ENCODE measurements at places on chromosomes 1 and 21. TPM values are rescaled to one million over a fixed set of nuclear protein-coding genes. Genes with fewer than 3 reads are reported as not detected.

- no peaks in the 10 kb centered on the region for H3K36me3 ChIP-seq
- H3K4me3 ChIP-seq, result no peak overlapping the region
- no peak overlapping the region for H3K27ac ChIP-seq
- peaks cover 10% of the 10 kb centered on the region for H3K4me1 ChIP-seq
- DNase-seq, result no peak
Measured at GRCh38 chr1:211695135-211695816, 19.9 kb upstream of the NEK2 start.

- H3K4me3 ChIP-seq, result no peak overlapping the region
- no peaks in the 10 kb centered on the region for H3K4me1 ChIP-seq
- no peak overlapping the region for H3K27ac ChIP-seq
- H3K36me3 ChIP-seq, result no peaks in the 10 kb centered on the region
Measured at GRCh38 chr1:188782220-188782841, 1695.3 kb downstream of the BRINP3 start.

Gene PIAS3
- total RNA-seq, result 25.3 TPM

Gene PCP4
- 82.0 TPM for total RNA-seq

Gene ASTN1
- total RNA-seq, result 2.2 TPM

GRCh38 chr21:26096494-26097371 lies 73.8 kb downstream of the APP start:
- no peak for DNase-seq
- no peaks in the 10 kb centered on the region for H3K36me3 ChIP-seq
- no peaks in the 10 kb centered on the region for H3K27me3 ChIP-seq
- peaks cover 9% of the 10 kb centered on the region for H3K4me1 ChIP-seq
- no peak overlapping the region for H3K27ac ChIP-seq

GRCh38 chr1:82392946-82393345 lies 592.2 kb downstream of the ADGRL2 start:
- no peaks in the 10 kb centered on the region for H3K4me1 ChIP-seq
- no peak overlapping the region for H3K4me3 ChIP-seq
- H3K27me3 ChIP-seq, result no peaks in the 10 kb centered on the region
- no peak for DNase-seq

Gene CLEC20A
- not detected for total RNA-seq

GRCh38 chr1:91655912-91656449 lies 155.3 kb downstream of the CDC7 start:
- H3K27ac ChIP-seq, result no peak overlapping the region
- no peak for DNase-seq
- H3K4me1 ChIP-seq, result peaks cover 13% of the 10 kb centered on the region
- H3K36me3 ChIP-seq, result no peaks in the 10 kb centered on the region
- no peak overlapping the region for H3K4me3 ChIP-seq
- no peaks in the 10 kb centered on the region for H3K27me3 ChIP-seq

- H3K4me1 ChIP-seq, result no peaks in the 10 kb centered on the region
- H3K4me3 ChIP-seq, result no peak overlapping the region
- no peak for DNase-seq
- H3K27ac ChIP-seq, result no peak overlapping the region
- no peaks in the 10 kb centered on the region for H3K36me3 ChIP-seq
- H3K27me3 ChIP-seq, result no peaks in the 10 kb centered on the region
Measured at GRCh38 chr1:171904778-171905450, 63.6 kb downstream of the DNM3 start.

DNA sequence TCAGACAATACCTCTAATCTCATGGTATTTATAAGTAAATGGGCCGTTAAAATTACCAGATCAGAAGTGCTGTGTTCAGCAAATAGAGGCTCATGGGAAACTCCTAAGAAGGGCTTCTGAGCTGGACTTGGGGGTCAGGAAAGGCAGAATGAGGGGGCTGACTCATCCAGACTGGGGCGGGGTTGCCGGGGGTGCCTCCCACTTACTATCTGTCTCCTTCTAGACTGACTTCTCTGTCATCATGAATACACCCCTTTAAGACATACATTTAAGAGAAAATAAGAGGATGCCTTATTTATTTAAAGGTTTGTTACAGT lies 96.0 kb upstream of the ERRFI1 start:
- DNase-seq, result no peak
- no peaks in the 10 kb centered on the region for H3K36me3 ChIP-seq
- H3K4me3 ChIP-seq, result no peak overlapping the region

DNA sequence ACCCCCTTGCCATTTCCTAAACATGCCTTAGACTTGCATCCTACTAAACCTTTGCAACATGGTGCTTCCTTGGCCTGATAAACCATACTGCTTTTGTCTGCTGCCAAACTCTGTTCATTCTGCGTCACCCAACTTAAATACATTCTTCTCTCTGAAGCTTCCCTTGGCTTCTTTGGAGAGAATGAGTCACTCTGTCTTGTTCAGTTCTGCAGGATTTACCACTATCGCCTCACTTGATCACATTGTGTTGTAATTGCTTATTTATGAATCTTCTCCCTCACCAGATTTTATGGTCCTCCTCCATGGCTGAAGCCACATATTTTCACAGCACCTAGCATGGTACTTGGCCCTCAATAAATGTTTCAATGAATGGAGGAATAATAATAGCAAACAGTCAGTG lies 21.7 kb upstream of the TUT4 start:
- H3K27me3 ChIP-seq, result no peaks in the 10 kb centered on the region
- no peaks in the 10 kb centered on the region for H3K36me3 ChIP-seq
- H3K27ac ChIP-seq, result no peak overlapping the region
- H3K4me3 ChIP-seq, result no peak overlapping the region

GRCh38 chr1:157505481-157506272 lies 46.6 kb downstream of the FCRL5 start:
- no peak for DNase-seq
- H3K27ac ChIP-seq, result no peak overlapping the region
- H3K36me3 ChIP-seq, result no peaks in the 10 kb centered on the region
- no peak overlapping the region for H3K4me3 ChIP-seq

DNA sequence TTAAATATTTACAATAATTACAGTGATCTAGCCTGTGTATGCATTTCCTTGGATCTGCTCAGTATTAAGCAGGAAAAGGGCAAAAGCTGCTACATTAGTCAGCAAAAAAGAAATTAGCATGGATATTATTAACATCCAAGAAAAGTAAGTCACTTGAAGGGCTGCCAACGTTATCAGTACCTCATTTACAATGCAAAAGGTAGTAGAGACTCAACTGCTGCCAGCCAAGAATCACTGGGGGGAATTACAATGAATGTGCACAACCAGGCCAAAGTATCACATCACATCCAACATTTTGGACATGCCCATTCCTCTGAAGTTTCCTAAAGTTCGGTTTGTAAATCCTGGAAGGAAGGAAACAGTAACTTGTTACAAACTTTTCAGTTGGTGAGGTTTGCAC lies 1.9 kb downstream of the CNN3 start:
- DNase-seq, result no peak
- H3K36me3 ChIP-seq, result no peaks in the 10 kb centered on the region
- no peaks in the 10 kb centered on the region for H3K27me3 ChIP-seq
- H3K4me3 ChIP-seq, result peak overlapping the region; percentile 71

- no peaks in the 10 kb centered on the region for H3K36me3 ChIP-seq
- no peak overlapping the region for H3K27ac ChIP-seq
- no peak overlapping the region for H3K4me3 ChIP-seq
- no peak for DNase-seq
- H3K27me3 ChIP-seq, result no peaks in the 10 kb centered on the region
Measured at GRCh38 chr1:188128761-188129160, 1300.0 kb downstream of the PLA2G4A start.

Gene PINK1
- 330 TPM for total RNA-seq

All from esophagus muscularis mucosa (tissue), 4 donors.